Effector CD4-positive, alpha-beta T cell (primary cell): ENCODE measurements at places on chromosomes 3 and 15.

- DNase-seq, result no peak
Observed at GRCh38 chr3:79380581-79380980, 387.2 kb downstream of the ROBO1 start.

DNA sequence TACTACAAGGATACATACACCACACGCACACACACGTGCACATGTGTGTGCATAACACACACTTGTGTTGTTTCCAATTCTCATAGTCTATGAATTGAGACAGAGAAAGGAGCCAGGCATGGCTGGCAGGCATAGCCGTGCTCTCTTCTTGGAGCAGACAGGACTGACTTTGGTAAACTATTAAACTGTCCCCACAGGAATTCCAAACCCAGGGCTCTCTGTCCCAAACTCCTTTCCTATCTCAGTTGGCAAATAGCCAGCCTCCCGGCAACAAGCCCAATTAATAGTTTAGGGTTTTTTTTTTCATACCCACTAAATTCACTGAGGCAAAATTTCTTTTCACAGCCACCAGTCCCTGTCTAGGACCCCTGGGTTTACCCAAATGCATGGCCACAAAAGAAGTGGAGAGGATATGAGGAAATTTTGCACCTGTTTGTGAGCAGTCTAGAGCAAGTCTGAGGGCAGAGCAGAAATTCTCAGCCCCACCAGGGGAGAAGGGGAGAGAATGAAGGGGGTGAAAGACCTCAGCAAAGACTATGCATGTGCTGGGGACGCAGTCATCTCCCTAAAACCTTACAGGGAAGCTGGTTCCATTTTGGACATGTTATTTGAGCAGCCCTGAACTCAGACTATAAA, 17.8 kb downstream of the GALNT15 start:
- DNase-seq, result no peak

- DNase-seq, result no peak
Observed at GRCh38 chr3:52015438-52016228, 19.9 kb upstream of the RPL29 start.

DNA sequence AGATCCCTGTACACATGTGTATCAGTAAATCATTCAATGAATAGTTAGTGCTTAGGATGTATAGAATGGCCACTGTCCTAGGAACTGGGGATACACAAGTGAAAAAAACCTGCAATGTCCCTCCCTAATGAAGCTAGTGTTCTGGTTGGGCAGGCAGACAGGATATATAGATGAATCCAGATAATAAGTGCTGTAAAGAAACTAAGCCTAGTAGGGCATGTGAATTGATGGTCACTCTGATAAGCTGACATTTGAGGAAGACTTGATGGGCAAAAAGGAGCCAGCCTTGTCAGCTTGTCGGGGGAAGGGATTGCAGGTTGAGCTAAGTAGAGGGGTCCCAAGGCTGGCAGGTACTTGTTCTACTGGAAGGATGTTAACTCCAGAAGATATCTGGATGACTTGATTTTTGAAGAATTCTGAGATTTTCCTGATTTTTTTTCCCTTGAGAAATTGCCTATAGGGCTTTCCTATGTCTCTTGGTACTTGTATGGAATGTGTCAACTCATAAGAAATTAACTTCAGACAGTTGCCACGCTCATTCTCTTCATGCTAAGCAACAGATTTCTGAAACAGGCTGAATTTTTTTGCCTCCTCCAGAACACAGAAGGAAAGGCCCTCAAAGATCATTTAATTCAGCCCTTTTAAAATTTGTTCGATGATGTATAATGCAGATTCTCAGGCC, 6.3 kb upstream of the KIF23 start:
- DNase-seq, result no peak

GRCh38 chr3:195099951-195100785, 170.8 kb downstream of the XXYLT1 start:
- DNase-seq, result no peak

DNA sequence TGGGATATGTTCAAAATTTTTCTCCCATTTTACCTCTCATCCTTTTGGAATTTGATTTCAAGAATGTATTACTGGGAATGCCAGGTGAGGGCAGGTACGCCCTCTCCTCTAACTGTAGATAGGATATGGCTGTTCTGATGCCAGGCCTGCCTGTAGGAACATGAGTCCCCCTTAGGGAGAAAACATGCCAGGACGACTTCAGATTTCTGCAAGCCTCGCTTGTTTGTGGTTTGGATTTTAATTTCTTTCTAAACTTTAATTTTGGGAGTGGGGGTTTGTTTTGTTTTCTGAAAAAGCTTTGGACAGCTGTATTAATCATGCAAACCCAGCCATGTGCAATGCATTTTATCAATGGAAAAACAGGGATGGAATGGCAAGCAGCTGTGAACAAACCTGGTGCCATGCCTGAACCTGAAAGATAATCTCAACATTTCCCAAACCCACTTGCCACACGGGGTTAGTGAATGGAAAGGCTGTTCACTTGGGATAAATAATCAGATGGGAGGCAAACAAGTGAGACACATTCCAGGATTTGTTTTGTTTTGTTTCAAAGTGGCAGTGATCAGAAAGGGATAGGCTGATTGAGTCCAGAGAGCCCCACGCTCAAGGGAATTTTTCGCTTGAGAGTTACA, 207.6 kb downstream of the GAP43 start:
- DNase-seq, result no peak
